ENCODE measurements at places on chromosomes 5 and 9.

- no peak for DNase-seq
Observed at GRCh38 chr5:163809473-163809872, 304.1 kb downstream of the MAT2B start.

- no peak for DNase-seq
Observed at GRCh38 chr9:134219646-134220060, 55.3 kb upstream of the RNU6ATAC start.

- peak; percentile 59 for DNase-seq
Observed at GRCh38 chr5:172403189-172403796, 51.0 kb downstream of the SH3PXD2B start.

- no peak for DNase-seq
Observed at GRCh38 chr5:127320032-127320965, 29.7 kb downstream of the MEGF10 start.

DNA sequence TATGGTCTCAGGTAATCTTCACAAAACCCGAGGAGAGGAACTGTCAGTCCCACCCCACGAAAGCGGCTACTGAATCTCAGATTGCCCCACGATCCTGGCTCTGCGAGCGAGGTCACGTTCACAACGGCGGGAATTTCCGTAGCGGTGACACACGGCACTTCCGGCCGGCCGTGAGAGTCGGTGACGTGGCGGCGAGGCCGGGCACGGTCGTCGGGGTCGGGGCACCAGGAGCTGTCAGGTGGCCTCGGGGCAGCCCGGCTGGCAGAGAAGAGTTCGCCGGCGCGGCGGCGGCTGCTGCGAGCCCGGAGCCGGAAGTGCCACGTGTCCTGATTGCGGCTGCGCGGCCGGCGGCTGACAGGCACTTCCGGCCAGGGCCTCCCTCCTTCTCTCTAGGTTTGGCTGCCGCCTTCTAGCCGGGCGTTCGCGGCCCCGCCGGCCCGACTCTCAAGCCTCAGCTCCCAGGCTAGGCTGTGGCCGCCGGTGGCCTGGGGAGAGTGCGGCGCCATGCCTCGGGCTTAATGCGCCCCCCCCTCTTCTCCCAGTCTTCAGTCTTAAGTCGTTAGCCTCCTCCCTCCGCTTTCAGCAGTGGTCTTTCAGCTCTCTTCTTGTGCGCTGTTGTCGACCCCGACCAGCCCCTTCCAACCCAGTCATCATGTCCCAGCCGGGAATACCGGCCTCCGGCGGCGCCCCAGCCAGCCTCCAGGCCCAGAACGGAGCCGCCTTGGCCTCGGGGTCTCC lies at the start of gene SEC24A:
SEC24A (plus strand) TSS at position 361 of the 738 bp plus-strand sequence; CDS start at position 653, 292 bp downstream.
- peak; percentile 91 for DNase-seq

DNA sequence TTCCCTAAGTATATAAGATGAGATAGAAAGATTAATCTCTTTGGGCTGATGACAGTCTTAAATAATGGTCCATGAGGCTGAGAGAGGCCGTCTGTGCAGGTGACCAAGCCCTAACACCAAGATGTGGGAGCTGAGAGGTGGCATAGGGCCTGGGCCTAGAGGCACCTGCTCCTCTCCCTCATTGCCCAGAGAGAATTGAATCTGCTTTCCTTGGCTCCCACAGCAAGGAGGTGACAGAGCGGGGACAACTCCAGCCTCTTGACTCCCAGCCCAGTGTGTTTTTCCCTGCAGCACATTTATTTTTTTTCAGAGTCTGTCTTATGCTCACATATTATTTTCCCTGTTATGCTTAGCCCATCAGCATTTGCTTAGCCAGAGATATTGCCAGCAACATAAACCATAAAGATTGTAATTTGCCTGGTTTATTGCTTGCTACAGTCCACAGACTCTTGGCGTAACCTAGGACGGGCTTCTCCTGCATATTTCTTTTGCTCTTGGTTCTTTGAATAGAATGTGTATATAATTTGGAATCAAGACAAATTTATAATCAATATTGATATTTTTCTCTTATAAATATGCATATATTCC lies 105.6 kb downstream of the NTRK2 start:
- no peak for DNase-seq

Measured in nephron progenitor cell (in vitro differentiated cells).